Dermis lymphatic vessel endothelial cell (primary cell): ENCODE measurements at places on chromosomes 6 and 20. TPM values are rescaled to one million over a fixed set of nuclear protein-coding genes. Genes with fewer than 3 reads are reported as not detected.

The TINAG gene
- total RNA-seq = not detected in 2 replicates

The IP6K3 gene
- total RNA-seq = not detected in 2 replicates

The ENPP5 gene
- not detected in 2 replicates for total RNA-seq

The STX11 gene
- 13.1 and 26.8 TPM in 2 replicates for total RNA-seq

The CGA gene
- 0.11 TPM in 1 of 2 replicates, not detected in the other for total RNA-seq

The HLA-DQB1 gene
- total RNA-seq = 0.09 TPM in 1 of 2 replicates, not detected in the other

The TBX18 gene
- total RNA-seq = 1.5 and 2.9 TPM in 2 replicates

The KIFC1 gene
- 3.1 and 3.8 TPM in 2 replicates for total RNA-seq

The MUC22 gene
- total RNA-seq = not detected in 2 replicates

The SEC63 gene
- total RNA-seq = 17.9 and 25.3 TPM in 2 replicates

The CDSN gene
- under 0.01 TPM in 1 of 2 replicates, not detected in the other for total RNA-seq

The PRICKLE4 gene
- total RNA-seq = 6.3 and 6.9 TPM in 2 replicates

The LAMA5 gene
- 7.9 and 8.2 TPM in 2 replicates for total RNA-seq

The GJA10 gene
- not detected in 2 replicates for total RNA-seq

The MEP1A gene
- total RNA-seq = not detected in 2 replicates

The ABHD16B gene
- total RNA-seq = not detected in 2 replicates

The AVP gene
- total RNA-seq = not detected in 2 replicates

The PNISR gene
- total RNA-seq = 50.1 and 57.2 TPM in 2 replicates

The FOXP4 gene
- 3.8 and 3.9 TPM in 2 replicates for total RNA-seq

The TREML2 gene
- total RNA-seq = not detected in 2 replicates

The PPP1R18 gene
- total RNA-seq = 21.8 and 34.0 TPM in 2 replicates

The SDCBP2 gene
- 3.7 and 5.4 TPM in 2 replicates for total RNA-seq

The PLCB4 gene
- 4.0 and 4.8 TPM in 2 replicates for total RNA-seq

The COL11A2 gene
- 0.26 and 0.33 TPM in 2 replicates for total RNA-seq

The AGER gene
- total RNA-seq = 0.60 and 0.65 TPM in 2 replicates

The PABPC1L gene
- 1.0 and 1.2 TPM in 2 replicates for total RNA-seq

The GPLD1 gene
- 0.22 and 0.43 TPM in 2 replicates for total RNA-seq

The RSPO3 gene
- total RNA-seq = not detected in 2 replicates

The RRP36 gene
- 73.8 and 80.4 TPM in 2 replicates for total RNA-seq

The NDUFAF4 gene
- 4.9 and 6.7 TPM in 2 replicates for total RNA-seq

The PET117 gene
- 8.2 and 10.5 TPM in 2 replicates for total RNA-seq
